H4 (cell line): ENCODE measurements at places on chromosomes 3 and 15. TPM values are rescaled to one million over a fixed set of nuclear protein-coding genes. Genes with fewer than 3 reads are reported as not detected.

- peak; percentile 86 for DNase-seq
These were observed 75.9 kb upstream of the RNU6-1 start for GRCh38 chr15:67915461-67916374.

- no peak for DNase-seq
These were observed 242.6 kb upstream of the LRTM1 start for GRCh38 chr3:55170444-55170843.

- DNase-seq = no peak
These were observed 124.3 kb downstream of the ZNF280D start for GRCh38 chr15:56608993-56609392.

GRCh38 chr3:136956971-136957370 lies 812 bp upstream of the IL20RB start:
- DNase-seq = no peak

Gene CCR3
- total RNA-seq = 0.27 and 0.29 TPM in 2 replicates

Gene RYK
- 67.6 and 77.8 TPM in 2 replicates for total RNA-seq

Gene SLC28A2
- not detected in 2 replicates for total RNA-seq
